ENCODE measurements at places on chromosomes 4 and X.

DNA sequence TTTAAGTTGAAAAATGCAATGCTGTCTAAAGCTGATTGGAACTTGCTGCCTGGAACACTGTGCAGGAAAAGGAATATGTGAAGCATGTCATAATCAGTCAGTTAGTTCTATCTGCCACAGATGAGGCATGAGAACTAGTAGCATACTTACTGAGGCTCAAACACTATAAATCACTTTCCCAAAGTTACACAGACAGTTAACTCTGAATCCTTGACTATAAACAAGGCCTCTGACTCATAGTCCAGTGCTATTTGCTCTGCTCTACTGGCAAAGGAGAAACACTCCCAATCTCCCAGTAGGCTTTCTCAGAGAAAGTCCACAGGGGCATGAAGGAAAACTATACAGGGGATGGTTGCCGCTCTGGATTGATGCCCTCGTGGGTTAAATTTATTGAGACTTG lies 2078.4 kb upstream of the TENM3 start:
- no peak for DNase-seq

- no peak for DNase-seq
These were observed 60.9 kb downstream of the LEF1 start for GRCh38 chr4:108107729-108108382.

DNA sequence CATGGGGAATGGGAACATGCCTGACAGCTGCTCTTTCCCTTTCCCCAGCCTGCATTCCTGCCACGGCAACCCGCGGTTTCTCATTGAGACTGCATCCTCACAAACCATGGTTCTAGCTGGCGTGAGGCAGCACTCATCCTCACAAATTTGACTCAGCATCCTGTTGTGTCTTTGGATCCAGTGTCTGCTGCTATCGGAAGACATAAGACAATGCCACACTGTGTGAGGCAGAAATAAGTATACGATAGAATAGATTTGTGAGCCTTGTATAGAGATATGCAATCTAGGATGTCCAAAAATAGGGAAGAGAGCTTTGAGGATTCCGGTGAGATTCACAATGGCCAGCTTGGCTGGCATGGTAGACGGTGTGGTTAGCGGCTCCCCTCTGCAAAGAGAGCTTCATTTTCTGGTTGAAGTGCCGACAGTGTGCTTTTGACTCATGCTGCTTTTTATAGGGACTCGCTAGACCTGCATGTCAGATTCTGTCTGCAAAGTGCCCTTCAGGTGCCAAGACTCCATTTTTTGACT lies 161.3 kb upstream of the PSAPL1 start:
- DNase-seq: no peak

DNA sequence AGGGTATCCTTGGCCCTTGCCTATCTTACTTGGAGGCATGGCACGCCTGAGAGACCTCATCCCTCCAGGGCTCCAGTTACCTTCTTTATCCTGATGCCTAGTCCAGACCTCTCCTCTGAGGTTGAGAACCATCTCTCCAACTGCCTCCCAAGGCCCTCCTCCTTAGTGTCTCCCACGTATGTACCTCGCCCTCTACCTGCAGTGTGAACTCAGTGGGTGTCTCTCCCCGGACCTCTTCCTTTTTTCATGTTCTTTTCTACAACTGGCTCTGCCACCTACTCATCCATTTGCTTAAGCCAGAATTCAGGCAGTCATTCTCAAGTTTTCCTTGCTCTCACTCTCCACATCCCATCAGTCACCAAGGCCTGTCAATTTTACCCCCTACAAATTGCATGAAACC lies 16.6 kb downstream of the RPS4X start:
- DNase-seq: no peak

- DNase-seq: no peak
These were observed 13.5 kb downstream of the RPS6KA3 start for GRCh38 chrX:20253232-20253543.
